ENCODE measurements at places on chromosomes 5 and 9. TPM values are rescaled to one million over a fixed set of nuclear protein-coding genes. Genes with fewer than 3 reads are reported as not detected.
A peak's percentile ranks its signal among the peaks of the same experiment; 100 is the strongest.

DNA sequence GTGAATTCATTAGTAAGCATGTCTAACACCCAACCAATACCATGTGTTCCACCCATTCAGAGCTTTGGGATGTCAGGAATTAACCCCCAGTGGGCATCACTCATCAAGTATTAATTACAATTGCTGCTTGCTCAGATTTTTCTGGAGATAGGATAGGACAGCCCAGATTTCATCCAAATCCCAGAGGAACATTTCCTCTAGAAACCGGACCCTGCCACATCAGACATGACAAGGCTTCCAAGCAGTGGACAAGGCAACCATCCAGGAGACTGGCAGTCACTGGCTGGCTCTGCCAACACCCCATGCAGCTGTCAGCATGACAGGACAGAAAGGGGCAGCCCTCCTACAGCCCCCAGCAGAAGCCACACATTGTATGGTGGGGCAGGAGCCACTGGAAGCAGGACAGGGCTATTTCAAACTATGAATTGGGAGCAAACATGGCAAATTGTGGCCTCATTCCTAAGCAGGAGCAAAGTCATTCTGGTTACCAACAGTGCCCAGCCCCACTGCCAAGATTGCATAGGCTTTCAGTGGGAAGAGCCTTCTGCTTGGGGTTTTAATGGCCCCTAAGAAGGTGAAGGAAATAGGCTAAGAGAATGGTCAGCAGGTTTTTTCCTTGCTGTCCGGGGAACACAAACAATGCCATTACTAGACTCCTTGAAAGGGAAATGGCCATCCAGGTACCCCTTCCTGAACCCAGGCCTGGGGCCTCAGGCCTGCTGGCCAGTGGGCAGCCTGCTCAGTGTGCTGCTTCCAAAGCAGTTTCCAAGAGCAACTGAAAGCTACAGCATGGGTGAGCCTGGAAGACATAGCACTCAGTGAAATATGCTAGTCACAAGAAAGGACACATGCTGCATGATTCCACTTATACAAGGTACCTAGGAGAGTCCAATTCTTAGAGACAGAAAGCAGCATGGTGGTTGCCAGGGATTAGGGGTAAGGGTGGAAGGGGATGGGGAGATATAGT is 294.7 kb upstream of the SLC30A5 start:
- peaks cover 2% of the 10 kb centered on the region for H3K27me3 ChIP-seq
- no peak overlapping the region for H3K27ac ChIP-seq
- H3K36me3 ChIP-seq = no peaks in the 10 kb centered on the region
- H3K4me3 ChIP-seq = no peak overlapping the region
- no peak for DNase-seq

DNA sequence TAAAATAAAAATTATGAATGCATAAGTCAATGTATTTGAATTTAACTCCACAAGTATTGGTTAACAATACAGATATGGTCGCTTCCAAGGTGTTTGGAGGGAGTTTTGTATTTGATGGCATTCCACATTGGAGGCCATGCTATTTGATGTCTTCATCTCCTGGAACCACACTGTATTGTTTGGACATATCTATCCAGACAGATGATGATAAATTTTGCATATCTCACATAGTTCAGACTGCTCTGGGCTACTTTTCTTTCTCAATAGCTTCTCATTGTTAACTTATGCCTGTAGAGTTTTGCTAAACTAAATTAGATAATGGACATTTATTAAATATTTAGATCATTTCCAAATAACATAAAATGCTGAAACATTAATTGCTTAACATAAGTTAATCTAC is 58.0 kb downstream of the CDKN2A start:
- no peaks in the 10 kb centered on the region for H3K36me3 ChIP-seq
- no peak for DNase-seq
- no peak overlapping the region for H3K4me3 ChIP-seq
- H3K27ac ChIP-seq = no peak overlapping the region
- H3K27me3 ChIP-seq = no peaks in the 10 kb centered on the region

DNA sequence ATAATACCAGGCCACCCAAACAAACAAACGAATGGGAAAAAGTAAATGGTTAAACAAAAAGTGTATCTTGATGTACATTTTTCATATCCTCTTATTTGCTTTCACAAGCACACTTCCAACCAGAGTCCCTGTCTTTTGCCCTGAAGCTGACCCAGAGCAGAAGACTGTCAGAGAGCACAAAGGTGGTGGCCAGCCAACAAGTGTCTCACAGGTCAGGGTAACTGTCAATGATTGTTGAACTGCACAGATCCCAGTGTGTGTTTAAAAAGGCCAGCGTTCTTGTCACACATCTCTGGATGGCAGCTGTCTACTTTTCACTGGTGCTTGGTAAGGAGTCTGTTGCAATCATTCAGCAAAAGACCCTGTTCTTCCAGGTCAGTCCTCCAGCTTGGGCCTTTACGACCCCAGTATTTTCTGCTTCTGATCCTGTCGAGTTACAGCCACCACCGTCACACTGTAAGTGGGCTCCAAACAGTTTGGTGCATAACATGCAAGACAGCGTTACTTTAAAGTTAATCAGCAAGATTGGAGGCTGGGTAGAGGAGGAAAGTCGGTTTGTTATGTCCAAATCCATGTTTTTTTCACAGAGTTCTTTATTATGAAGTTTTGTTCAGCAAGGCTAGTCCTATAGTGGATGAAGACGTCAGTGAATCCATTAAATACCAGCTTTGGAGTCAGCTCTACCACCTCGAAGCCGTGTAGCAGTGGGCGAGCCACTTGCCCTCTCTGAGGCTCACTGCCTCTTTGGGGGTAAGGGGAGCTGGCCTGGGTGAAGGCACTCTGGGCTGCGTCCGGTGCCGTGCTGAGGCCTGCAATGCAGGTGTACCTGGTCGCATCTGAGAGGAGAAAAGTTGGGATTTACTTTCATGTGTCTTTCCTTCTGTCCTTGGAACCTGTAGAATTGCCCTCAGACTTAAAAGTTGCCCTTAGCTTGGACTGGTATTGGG is 265.7 kb downstream of the AOPEP start:
- no peaks in the 10 kb centered on the region for H3K4me1 ChIP-seq
- H3K36me3 ChIP-seq = no peaks in the 10 kb centered on the region
- no peak overlapping the region for H3K4me3 ChIP-seq
- no peak overlapping the region for H3K27ac ChIP-seq
- DNase-seq = no peak
- peaks cover 6% of the 10 kb centered on the region for H3K27me3 ChIP-seq

DNA sequence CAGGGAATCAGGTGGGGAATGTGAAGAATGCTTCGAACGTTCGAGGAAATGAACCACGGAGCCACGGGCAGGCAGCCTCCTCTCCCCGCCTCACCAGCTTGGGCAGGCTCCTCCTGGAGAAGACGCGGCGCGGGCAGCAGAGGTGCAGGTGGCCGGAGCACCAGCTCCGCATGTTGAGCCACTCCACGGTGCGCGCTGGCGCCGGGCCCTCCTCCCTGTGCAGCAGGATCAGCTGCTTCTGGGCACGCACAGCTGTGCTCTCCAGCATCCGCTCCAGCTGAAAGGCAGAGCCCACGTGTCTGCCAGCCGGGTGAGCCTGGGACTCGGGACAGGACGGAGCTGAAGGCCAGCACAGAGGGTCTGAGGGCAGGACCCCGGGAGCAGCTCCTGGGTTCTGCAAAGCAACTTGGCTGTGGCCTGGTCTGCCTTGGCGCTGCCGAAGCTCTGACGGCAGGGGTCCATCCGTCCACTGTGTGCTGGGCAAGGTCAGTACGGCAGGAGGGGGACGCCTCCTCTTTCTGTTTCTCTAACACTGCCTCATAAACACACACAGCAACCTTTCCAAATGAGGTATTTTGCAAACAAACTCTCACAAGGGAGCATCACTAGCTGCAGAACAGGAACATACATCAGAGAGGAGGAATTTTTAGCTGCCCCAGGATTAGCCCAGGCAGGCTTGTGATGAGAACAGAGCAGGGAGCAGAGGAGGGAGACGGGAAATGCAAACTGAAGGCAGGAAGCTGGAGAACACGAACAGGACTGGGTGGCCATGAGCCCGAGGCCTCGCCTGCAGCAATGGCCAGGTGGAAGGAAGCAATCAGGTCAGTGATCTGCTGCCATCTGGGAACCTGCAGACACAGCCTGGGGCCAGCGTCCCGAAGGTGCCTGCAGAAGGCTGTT is 20.1 kb upstream of the NSMF start:
- H3K4me1 ChIP-seq = peaks cover 13% of the 10 kb centered on the region
- no peak for DNase-seq
- H3K36me3 ChIP-seq = peaks cover 10% of the 10 kb centered on the region

DNA sequence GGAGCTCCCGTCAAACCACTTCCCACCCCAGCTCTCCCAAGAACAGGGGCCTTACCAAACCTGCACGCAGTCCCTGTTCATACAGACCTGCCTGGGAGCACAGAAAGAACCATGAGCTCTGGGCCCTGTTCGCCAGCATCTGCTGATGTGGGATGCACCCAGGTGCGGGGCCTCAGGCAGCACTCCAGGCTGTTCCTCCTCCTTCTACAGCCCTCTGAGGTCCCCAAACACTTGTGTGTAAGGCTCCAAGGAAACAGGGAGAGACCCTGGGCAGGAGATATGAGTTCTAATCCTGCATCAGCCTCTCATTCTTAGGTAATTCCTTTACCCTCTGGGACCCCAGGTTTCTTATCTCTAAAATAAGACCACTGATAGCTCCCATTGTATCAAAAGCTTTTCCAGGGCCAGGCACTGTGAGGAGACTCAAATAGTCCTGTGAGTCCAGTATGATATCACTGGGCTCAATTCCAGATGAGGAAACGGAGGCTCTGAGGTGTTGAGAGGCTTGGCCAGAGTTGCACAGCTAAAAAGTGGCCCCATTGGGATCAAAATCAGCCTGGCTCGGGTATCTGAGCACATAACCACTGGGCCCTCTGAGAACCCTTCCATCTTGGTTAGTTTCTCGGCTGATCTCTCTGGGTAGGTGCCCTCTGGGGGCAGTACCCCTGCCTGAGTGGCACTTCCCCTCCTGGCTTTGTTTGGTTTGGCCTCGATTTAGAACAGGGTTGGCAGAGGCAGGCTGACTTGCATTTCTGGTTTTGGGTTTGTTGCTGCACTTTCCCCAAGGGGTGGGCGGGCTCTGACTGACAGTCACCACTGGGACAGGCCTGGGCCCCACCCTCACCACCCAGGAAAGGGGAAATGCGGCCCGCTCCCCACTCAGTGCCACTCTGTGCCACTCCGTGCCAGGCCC is 116.8 kb downstream of the RGS3 start:
- H3K4me3 ChIP-seq = peak overlapping the region; percentile 82
- peak overlapping the region; percentile 99 for H3K27ac ChIP-seq
- DNase-seq = peak; percentile 68
- no peaks in the 10 kb centered on the region for H3K27me3 ChIP-seq
- peaks cover 84% of the 10 kb centered on the region for H3K4me1 ChIP-seq

DNA sequence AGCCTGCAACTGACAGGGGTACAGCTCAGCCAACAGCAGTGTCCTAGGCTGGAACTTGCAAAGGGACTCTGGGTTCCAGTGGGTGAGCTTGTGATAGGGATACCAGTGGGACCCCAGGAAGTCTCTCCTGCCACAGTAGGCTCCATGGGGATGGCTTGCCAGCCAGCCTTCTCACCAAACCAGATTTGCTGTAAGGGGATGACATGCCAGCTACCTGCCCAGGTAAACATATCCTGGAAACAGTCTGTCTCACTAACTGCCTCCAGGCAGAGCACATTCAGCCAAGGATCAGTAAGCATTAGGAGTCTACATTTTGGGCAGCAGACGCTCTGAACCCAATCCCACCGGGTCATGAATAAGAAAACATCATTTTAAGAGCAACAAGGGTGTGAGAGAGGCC is 49.9 kb downstream of the SIL1 start:
- H3K27me3 ChIP-seq = no peaks in the 10 kb centered on the region
- H3K4me1 ChIP-seq = peaks cover 2% of the 10 kb centered on the region
- no peak for DNase-seq

GRCh38 chr5:54861212-54861894 is 124.0 kb downstream of the ESM1 start:
- H3K4me3 ChIP-seq = no peak overlapping the region
- H3K36me3 ChIP-seq = peaks cover 5% of the 10 kb centered on the region
- peaks cover 25% of the 10 kb centered on the region for H3K27me3 ChIP-seq
- H3K27ac ChIP-seq = no peak overlapping the region
- no peak for DNase-seq

DNA sequence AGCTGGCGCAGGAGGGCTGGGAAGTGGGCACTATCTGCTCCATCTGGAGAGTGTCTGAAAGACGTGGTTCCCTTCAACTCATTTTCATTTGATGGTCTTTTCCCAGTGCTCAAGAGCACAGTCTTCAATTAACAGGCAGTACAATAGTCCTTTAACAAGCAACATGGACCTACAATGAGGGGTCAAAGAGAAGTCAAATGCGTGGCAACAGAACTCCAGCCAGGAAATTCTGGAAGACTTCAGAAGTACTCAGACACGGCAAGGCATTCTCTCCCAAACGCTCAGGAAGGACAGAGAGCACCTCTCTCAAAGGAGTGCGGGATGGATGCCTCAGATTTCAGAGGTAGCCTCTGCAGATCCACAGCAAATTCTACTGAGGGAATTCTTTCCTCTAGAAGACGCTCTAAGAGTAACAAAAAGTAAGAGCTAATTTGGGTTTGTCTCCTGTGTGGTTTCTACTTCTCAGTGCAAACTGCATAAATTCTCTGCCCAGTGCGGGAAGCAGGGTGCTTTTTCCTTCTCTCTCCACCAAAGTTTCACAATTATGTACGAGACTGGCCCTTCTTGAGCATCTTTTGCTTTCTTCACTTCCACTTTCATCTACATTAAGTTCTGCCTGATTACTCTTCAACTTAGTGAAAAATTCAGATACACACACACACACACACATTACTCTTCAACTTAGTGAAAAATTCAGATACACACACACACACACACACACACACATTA is 56.4 kb downstream of the LHFPL2 start:
- no peaks in the 10 kb centered on the region for H3K4me1 ChIP-seq
- H3K27me3 ChIP-seq = peaks cover 18% of the 10 kb centered on the region
- H3K4me3 ChIP-seq = no peak overlapping the region
- no peak overlapping the region for H3K27ac ChIP-seq
- H3K36me3 ChIP-seq = no peaks in the 10 kb centered on the region
- no peak for DNase-seq

- no peaks in the 10 kb centered on the region for H3K4me1 ChIP-seq
- H3K4me3 ChIP-seq = no peak overlapping the region
- peaks cover 19% of the 10 kb centered on the region for H3K27me3 ChIP-seq
These were observed 31.8 kb upstream of the PCA3 start for GRCh38 chr9:76732341-76732958.

GRCh38 chr9:130715270-130715669 is 21.7 kb downstream of the EXOSC2 start:
- peaks cover 38% of the 10 kb centered on the region for H3K4me1 ChIP-seq
- H3K36me3 ChIP-seq = peaks cover 6% of the 10 kb centered on the region
- no peak for DNase-seq
- no peak overlapping the region for H3K27ac ChIP-seq
- H3K4me3 ChIP-seq = peak overlapping the region; percentile 87

GRCh38 chr5:136042665-136043121 is 13.9 kb downstream of the TGFBI start:
- peak overlapping the region; percentile 13 for H3K27ac ChIP-seq
- no peak overlapping the region for H3K4me3 ChIP-seq
- DNase-seq = peak; percentile 20
- H3K4me1 ChIP-seq = peaks cover 12% of the 10 kb centered on the region

- DNase-seq = no peak
- H3K27me3 ChIP-seq = no peaks in the 10 kb centered on the region
- no peak overlapping the region for H3K4me3 ChIP-seq
- H3K4me1 ChIP-seq = no peaks in the 10 kb centered on the region
- H3K36me3 ChIP-seq = no peaks in the 10 kb centered on the region
- H3K27ac ChIP-seq = no peak overlapping the region
These were observed 511.0 kb upstream of the TLE4 start for GRCh38 chr9:79060766-79061165.

Gene PDLIM4
- total RNA-seq = not detected

Gene LHX3
- total RNA-seq = 0.16 TPM
